Calu3 (cell line): ENCODE measurements at places on chromosomes 11 and 22.

GRCh38 chr11:16408619-16409018 is 52.3 kb upstream of the SOX6 start:
- DNase-seq: no peak

- DNase-seq: no peak
These were observed 22.6 kb upstream of the NCR3LG1 start for GRCh38 chr11:17328871-17329494.

DNA sequence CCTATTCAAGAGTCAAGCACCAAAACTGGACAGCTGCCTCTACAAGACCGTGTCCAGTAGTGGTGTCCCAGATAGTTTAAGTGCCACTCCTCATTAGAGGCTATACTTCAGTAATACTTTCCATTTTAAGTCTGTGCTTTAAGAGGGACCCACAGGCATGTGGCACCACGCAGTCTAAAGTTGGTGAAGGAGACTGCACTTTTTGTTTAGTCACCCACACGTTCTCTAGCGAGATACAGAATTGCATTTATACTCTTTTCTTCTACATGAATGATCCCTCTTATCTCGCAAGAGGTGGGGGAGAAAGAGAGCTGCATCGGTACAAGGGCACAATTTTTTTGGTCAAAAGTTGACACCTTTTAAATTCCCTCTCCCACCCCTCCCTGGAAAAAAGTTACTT is 41.5 kb downstream of the DDX6 start:
- DNase-seq: no peak

DNA sequence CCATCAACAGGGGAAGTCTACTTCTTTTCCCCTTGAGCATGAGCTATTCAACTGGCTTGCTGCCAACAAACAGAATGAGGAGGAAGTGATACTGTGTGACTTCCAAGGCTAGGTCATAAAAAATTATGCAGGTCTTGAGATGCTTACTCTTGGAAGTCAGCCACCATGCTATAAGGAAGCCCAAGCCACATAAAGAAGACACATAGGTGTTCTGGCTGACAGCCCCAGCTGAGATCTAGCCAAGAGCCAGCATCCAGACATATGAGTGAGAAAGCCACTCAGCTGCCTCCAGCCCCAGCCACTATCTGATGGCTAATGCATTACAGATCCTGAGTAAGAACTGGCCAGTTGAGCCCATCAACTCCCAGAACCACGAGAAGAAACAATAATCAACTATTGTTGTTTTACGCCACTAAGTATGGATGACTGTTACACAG is 31.0 kb upstream of the PPP2R1B start:
- DNase-seq: peak; percentile 4

DNA sequence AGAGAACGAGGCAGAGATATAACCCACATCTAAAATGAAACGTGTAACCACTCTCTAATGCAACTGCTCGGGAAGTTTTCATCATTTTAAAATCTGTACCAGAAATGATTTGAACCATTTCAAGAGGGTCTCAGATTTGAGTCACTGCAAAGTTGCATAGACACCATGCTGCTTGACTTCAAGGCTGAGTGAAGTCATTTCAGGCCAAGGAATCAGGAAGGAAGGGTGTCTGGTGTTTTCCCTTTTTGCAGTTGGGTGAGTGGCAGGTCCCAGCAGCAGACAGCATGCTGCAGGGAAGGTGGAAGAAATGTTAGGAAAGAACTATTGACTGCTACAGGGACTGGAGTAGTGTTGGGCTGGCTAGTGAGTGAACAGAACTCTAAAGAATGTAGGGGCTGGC is 16.5 kb downstream of the TANGO2 start:
- DNase-seq: no peak

DNA sequence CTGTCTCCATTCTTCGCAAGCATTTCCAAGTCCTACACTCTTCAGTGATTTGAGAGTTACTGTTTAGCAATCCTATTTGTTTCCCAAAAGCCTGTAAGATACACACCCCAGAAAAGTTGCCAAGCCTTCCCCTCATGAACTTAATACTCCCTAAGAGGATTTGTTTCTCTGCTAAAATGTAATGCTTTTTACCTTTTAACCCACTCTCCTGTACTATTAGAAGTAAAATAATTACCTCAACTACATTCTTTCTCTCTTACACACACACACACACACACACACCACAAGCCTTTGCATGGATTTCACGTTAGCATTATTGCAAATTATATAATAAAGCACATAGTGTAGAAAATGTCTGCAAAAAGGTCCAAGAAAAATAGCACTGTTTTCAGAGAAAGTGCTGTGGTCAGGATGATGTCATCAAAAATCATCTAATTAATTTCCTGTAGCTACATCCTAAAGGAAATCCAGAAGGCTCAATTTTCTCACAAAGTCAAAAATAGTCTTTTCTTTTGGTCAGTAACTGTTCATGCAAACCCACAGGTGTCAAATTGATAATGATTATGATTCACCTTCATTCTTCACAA is 364.1 kb upstream of the PITPNB start:
- DNase-seq: no peak

- DNase-seq: no peak
These were observed 38.3 kb upstream of the MYH9 start for GRCh38 chr22:36425977-36426523.

GRCh38 chr22:37843741-37844089 is 419 bp downstream of the ANKRD54 start:
- DNase-seq: peak; percentile 61

- no peak for DNase-seq
These were observed 1.7 kb upstream of the RCOR2 start for GRCh38 chr11:63918507-63919191.

DNA sequence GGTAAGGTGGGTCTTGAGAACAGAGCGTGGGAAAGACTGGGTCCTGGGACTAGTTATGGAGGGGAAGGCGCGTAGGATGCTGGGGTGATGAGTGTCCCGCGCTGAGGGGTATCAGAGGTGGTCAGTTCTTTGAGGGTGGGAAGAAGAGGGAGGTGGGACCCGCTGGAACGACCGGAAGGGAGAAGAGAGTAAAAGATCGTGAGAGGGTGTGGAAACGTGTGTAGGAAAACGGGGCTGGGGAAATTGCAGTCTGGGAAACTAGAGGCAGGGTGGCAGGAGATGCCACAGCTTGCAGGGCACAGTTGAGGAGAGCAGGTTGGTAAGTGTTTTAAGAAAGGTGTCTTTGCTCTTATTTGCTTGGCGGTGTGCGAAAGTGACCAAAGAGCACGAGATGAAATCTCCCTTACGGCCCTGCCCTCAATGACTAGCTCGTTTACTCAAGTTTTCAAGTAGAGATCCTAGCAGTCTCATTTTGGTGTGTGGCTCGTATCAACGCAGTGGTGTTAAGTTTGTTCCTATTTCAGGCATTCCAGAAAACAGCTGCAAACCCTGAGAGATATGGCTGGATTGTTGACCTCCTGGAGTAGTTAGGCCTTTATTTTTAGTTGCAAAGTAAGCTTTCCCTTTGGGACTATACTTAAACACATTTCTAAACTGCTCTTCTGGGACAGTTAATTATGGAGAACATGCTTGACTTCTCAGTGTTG is 615 bp downstream of the STT3A start:
- DNase-seq: no peak

- no peak for DNase-seq
These were observed 718.4 kb upstream of the API5 start for GRCh38 chr11:42593441-42593840.

- no peak for DNase-seq
These were observed 943 bp upstream of the YWHAH start for GRCh38 chr22:31943206-31943977.

GRCh38 chr11:74778581-74778980 is 29.9 kb downstream of the RNF169 start:
- DNase-seq: no peak

DNA sequence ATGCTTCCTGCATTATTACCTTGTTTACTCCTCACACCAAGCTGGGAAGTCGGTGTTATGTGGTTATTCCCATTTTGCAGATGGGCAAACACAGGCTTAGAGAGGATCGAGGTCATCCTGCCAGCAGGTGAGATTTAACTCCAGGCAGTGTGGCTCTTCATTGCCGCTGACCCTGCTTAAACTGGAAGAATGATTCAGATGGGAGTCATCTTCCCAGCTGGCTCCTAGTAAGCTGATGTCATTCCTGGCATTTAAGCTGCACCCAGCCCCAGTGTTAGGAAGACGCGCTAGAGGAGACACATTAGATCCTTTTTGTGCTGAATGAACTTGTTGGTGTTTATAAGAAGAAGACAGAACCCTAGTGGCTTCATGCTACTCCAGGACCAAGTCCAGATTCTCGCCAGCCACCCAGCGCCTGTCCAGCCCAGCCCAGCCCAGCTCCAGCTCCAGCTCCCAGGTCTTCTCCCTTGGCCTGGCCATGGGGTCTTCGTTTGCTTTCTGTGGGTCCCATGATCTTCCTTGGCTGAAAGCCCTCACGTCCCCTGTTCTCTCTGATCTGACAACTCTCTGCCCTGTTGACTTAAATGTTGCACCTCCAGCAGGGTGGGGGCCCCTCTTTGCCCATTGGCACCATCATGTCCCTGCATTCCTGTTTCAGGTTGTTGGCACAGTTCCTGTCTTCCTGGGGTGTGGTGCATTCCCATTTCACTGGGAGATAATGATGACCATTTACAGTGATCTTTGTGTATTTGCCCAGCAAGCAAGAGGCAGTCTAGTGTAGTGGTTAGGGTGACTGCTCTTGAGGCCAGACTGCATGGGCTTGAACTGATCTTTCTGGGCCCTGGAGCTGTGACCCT is 13.6 kb downstream of the PARVB start:
- no peak for DNase-seq

GRCh38 chr11:2991452-2992233 is 486 bp downstream of the NAP1L4 start:
- no peak for DNase-seq

DNA sequence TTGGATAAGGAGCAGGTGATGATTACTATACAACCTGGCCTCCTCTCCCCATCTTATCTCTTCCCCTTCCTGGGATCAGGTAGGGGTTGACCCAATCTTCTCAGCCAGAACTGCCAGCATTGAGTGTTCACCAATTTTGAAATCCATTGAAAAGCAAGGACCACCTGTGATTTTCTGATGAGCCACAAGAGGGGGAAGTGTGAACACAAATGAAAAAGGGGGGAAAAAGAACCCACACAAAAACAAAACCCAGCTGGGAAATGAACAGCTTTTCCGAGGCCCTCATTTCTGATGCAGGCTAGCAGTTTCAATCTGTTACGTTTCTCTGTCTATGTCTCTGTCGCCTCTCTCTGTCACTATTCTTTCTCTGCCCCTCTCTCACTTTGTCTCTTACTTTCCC is 161.9 kb downstream of the INSC start:
- no peak for DNase-seq

GRCh38 chr11:21514316-21514715 is 678.6 kb upstream of the ANO5 start:
- DNase-seq: peak; percentile 3

DNA sequence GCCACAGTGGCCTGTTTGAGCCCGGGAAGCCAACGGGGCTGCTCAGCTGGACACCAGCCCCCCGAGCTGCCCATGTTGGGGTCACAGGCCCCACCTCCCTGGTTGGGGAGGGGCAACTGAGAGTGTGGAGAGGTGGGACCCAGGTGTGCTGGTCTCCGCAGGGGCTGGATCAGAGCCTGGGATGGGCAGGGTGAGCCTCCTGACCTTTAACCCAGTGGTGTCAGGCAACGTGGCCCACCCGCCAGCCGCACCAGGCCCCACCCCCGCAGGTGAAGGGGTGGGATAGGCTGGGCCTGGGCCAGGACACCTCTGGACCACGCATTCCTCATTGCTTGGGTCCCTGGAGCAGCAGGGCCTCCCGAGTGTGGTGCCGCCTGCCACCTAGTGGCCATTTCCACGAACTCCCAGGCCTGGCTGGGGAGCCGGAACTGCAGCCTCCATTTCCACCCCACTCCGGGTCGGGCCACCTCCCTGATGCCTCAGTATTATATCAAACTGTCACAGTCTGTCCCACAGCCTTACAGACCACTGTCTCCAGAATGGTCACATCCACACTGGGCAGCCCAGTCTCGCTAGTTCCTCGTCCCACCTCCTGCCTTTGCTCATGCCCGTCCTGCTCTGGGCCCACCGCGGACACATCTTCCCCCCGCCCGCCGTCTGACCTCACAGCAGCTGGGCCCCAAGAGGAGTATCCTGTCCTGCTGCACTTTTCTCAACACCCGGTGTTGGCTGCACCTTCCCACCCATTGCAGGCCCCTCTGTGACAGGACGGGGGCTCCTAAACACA is 13.3 kb upstream of the PPP6R3 start:
- DNase-seq: peak; percentile 86

- no peak for DNase-seq
These were observed 19.2 kb upstream of the DGCR8 start for GRCh38 chr22:20060700-20061480.

GRCh38 chr22:49179886-49180682 is 647.6 kb downstream of the BRD1 start:
- DNase-seq: no peak

DNA sequence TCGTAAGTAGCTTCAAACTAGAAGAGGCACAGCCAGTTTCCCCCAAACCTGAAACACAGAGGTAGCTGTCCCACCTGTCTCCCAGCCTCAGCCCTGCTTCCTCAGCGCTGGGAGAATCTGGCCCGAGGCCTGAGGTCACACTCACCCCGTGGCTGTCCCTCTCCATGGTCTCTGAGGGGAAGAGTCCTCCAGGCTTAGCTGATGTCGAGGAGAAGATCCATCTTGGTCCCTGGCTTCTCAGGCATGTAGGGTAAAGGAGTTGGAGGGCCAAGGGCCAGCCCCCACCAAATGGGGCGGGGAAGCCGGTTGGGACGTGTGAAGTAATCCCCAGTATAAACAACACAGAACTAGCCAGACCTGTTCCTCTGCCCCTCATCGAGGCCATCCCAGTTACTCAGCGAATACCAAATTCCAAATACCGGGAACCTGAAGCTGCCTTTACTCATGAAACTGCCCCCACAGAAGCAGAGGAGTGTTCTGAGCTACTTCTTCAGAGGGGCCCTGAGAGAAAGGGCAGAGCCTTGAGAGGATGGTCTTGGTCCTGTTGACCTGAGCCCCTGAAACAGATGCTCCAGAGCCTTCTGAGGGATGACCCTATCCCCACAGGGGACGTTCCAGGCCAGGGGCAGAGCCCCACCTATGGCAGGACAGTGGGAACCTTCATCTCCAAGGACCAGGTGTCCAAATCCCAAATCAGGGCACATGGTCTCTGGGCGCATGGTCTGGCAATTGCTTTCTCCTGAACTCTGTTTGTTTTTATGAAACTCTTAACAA is at the start of gene TMPRSS13:
TSS of gene TMPRSS13 (minus strand) at position 261 of the 774 bp plus-strand sequence. CDS start at position 166, 95 bp downstream.
- peak; percentile 67 for DNase-seq

- DNase-seq: no peak
These were observed 62.7 kb upstream of the KCNQ1OT1 start for GRCh38 chr11:2762451-2762850.

DNA sequence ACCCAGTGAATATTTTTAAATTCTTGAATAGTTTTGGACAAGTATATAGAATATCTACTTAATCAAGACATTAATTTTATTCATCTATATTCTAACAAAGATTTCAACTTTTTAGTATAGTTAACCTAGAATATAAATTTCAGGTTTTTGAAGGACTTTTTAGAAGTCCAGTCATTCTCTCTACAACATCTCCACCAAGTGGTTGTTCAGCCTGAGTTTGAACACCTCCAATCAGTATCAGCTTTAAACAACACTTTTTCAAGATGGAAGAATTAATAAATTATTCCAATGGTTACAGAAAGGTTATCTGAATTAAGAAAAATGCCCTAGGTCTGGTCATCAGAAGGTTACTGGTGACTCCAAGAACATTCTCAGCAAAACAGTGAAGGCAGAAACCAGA is 31.8 kb downstream of the EIF3M start:
- DNase-seq: no peak

GRCh38 chr11:42625757-42626665 is 685.8 kb upstream of the API5 start:
- no peak for DNase-seq
